DMS79 (cell line): ENCODE measurements at places on chromosomes 6 and 20.

GRCh38 chr6:35633579-35634089 is 55.1 kb downstream of the FKBP5 start:
- no peak for DNase-seq

DNA sequence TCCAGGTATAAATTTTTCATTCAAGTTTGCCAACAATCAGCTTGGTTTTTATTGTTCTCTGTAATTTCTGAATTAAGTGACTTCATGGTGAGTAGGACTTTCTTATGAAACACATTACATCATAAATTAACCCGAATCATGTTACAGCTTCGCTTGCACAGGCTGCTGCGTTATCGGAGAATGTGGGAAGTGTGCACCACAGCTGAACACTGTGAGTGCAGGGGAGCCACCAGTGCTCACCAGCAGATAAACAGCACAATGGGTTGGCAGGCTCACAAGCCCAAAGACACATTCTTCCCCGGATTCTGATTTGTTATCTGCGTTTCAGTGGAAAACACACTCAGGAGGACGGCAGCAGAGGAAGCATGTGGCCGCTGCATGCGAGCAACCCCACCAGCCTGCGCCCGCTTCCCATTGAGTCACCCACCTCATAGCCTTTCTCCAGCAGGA is 121.1 kb downstream of the GMDS start:
- DNase-seq = no peak

DNA sequence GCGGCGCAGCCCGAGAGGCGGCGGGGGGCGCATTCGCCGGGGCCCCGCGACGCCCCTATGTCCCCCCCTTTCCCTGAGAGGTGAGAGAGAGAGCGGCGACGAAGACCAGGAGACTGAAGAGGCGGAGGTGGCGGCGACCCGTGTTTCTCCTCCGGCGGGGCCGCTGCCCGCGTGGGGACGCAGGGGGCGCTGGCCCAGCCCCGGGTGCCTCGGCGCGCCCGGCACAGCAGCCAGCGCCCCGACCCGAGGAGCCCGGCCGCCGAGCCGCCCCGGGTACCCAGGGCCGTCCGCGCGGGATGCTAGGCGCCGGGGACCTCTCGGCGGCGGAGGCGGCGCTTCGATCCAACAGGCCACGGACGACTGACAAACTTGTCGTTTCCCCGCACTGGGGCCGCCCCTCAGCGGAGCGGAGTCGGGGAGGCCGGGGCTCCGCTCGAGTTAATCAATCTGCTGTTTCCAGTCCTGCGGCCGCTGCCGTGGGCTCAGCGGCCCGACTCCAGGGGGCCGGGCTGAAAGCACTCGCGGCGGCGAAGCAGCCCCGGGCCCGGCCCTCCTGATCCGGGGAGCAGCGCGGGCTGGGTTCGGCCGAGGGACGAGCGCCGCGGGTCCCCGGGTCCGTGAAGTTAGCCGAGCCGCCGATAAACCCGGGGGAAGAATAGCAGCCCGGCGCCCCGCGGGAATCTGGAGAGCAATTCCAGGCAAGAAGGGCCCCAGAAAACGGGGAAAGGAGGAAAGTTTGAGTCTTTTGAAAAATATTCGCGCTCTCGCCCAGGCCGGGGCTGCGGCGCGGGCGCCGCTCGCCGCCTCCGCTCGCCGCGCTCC is 631 bp downstream of the MDGA1 start:
- no peak for DNase-seq

GRCh38 chr6:47237196-47237595 is 72.5 kb downstream of the TNFRSF21 start:
- DNase-seq = no peak

DNA sequence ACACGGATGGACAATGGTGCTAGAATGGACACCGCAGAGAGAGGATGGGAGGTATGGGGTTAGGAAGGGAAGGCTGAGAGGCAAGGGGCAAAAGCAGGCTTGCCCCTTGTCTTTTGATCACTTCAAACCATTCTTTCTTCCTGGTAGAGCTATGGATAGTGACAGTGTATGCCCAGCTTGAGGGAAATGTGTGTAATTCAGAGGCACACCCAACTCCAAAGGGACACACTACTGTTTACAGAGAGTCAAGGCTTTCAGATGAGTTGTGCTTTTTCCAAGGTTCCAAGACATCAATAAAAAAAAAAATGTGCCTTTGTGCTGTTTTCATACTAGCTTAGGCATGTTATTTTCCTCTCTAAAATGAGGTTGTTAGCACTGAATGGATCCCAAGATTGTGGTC is 185.0 kb downstream of the MCHR2 start:
- DNase-seq = no peak

DNA sequence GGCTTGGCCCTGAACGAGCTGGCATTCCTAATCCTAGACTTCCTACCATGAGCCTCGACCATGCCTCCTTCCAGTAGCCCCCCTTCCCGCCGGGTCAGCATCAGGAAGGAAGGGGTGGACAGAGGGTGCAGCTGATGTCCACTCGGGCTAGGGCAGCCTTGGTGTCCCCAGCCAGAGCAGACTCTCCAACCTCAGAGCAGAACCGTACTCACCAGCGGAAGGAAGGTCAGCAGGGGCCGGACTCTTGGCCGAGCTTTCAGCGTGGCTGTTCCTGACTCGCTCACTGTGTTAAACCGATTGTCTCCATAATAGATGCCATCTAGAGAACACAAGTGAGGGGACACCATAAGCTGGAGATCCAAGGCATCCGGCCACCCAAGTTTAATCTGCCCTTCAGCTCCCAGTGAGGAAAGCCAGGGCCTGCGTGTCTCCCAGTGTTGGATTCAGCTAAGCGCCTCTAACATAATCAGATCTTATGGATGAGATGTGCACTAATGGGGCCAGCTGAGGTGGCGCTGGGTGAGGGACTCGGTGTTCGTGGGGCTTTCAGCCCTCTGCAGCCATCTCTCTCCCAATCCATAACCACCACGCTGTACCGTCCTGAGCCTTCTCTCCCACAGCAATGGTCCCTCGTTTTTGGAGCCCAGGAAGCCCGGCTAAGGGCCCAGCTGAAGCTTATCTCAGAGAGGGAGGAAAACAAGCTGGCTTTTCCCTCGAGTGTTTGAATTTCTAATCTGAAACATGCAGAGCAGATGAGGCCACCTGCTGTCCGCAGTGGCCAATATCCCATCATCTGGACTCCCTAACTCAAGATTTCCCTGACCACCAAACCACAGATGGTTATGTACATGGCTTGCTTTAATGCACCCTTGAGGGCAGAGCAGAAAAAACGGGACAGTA is 13.7 kb downstream of the C6orf132 start:
- DNase-seq = no peak

- no peak for DNase-seq
Measured at GRCh38 chr20:37977338-37977737, 55.9 kb downstream of the TTI1 start.

DNA sequence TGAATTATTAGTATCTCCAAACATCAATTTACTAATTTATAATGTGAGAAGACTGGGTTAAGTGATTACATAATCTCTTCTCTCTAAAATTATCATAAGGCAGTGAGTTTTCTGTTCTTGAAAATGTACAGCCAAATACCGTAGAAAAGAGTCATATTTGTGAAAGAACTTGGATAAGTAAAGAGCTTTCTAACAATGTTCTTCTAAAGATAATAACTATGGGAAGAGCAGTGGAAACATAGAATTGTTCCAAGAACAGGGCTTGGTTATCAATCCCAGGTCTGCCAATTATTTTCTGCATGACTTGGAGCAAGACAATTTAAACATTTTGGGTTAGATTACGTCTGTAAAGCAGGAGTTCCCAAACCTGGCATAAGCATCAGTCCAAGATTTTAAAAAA is 198.1 kb upstream of the SGK1 start:
- no peak for DNase-seq

GRCh38 chr6:112296122-112296521 is 41.8 kb upstream of the LAMA4 start:
- no peak for DNase-seq

DNA sequence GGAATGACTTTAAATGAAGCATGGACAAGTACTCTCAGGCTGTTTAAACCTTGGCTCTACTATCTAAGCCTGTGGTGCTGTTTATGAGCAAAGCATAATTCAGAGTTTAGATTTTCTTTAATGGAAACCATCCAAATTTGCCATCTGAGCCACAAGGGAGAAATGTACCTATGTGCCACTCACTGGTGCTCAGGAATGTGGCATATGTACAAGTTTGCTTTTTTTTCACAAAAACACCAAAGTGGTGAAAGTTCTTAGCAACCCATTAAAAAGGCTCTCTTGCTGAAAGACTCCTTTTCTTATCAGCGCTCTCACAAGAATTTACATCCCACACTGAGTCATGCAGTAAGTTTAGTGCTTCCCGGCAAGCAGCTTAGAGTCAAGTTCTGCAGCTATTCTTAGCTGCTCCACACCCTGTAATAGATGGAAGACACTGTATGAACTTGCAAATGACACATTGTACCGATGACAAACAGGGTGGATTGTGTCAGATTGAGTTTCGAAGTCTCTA is 57.3 kb upstream of the MLIP start:
- DNase-seq = peak; percentile 95

- DNase-seq = no peak
Measured at GRCh38 chr6:157449610-157450009, 68.6 kb downstream of the ZDHHC14 start.

GRCh38 chr20:49411221-49411925 is 71.1 kb downstream of the KCNB1 start:
- no peak for DNase-seq

- DNase-seq = no peak
Measured at GRCh38 chr6:163862701-163863100, 448.2 kb downstream of the QKI start.

- no peak for DNase-seq
Measured at GRCh38 chr6:128870746-128871145, 12.2 kb upstream of the LAMA2 start.

GRCh38 chr6:40957616-40958492 is 81.2 kb downstream of the UNC5CL start:
- DNase-seq = no peak

DNA sequence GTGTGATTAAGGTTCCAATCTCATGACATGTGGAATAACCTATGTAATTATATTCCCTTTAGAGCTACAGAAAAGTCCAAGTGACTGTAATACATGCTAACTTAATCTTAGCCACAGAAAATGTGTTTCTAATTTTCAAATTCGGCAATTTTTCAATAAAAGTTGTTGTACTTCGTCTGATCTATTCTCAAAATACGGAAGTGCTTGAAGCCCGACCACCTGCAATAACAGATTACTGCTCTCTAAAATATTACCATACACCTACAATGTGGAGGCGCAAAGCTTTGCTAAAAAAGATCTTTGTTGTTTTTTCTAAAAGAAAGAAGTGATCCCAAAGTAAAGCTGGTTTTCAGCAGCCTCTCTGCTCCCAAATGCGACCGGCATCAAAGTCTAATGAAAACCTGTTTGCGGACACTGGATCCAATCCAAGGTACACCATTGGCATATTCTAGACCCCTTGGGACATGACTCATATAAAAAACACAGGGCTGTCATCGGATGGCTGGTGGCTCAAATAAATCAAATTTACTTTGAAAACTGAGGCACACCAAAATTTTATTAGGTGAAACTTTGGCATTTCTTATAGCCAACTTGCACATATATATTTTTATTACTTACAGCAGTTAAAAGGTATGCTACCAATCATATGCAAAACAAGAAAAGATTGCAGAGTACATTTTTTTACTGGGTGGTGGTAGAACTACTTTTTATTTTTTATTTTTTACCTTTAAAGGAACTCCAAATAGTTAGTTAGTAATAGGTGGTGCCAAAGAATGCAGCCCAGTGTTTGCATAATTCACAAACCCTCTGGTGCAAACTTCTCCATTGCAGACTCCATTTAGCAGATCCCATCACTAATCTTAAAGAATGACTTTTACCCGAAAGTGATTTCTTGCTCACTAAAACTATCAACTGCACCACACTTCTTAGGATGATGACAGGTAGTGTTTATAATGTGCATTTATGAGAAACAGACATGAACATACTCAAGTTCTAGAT is 118.7 kb upstream of the TBX18 start:
- no peak for DNase-seq

DNA sequence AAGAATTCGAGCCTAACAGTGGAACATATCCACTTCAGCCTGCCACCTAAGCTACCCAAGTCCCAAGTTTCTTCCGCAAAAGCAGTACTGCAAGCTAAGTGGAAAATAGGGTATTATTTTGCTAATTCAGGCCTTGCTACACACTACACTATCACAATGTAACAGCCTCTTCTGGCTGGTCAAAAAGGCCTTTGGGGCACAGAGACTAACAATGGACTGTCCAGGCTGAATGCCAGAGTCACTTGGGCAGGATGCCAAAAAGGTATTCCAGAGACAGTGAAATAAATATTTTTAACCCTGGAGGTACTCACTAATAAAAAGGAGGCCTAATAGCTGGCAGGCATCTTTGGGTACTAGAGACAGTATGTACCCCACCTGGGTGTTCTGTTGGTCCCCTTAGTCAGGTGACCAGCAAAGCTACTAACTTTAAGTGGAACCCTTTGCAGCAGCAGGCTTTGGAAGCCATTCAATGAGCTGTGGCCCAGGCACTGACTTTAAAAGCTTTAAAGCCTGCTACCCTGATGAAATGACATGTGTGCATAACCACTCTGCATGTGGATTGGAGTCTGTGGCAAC is 692.1 kb downstream of the HTR1B start:
- no peak for DNase-seq

DNA sequence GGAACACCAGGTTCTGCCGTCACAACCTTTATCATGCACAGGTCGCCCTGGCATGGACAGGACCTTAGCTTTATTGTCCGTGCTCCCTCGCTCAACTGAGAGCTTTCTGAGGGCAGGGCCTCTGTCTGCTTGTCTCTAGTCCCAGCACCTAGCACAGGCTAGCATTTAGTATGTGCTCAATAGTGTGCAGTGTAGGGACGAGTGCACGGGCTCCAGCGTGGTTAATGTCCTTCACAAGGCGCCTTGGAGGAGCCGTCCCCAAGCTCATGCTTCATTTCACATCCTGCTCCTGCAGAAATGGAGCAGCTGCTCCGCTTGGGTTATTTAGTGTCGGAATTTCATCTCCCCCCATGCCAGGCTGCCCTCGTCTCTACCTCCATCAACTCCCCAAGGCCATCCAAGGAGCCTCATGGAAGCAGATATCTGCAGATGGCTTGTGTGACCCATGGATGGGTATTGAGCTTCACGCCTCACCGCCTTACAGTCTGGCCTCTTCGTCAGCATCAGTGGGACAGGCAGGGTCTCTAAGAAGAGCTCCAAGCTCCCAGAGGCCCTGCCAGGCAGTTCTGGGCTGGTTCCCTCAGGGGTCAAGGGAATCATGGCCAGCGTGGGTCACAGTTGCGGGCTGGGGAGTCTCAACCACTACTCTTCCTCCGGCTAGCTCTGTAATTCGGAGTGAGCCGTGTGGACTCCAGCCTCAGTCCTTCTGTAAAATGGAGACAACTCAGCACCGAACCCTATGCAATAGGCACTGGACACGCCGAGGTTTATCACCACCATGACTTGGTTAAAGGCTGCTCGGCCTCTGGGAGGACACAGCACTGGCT is 60.8 kb upstream of the APCDD1L start:
- no peak for DNase-seq
